Vagina (tissue), 2 donors: ENCODE measurements at places on chromosomes 5 and 9. TPM values are rescaled to one million over a fixed set of nuclear protein-coding genes. Genes with fewer than 3 reads are reported as not detected.

AGXT2 gene
- not detected for total RNA-seq

SHB gene
- 20.9 TPM for total RNA-seq

OTP gene
- total RNA-seq, result not detected

OR1J2 gene
- total RNA-seq, result not detected

GABRA6 gene
- not detected for total RNA-seq

RNF183 gene
- not detected for total RNA-seq

FBXO10 gene
- total RNA-seq, result 14.0 TPM
